Naive B cell (primary cell): ENCODE measurements at places on chromosomes 2 and 18. TPM values are rescaled to one million over a fixed set of nuclear protein-coding genes. Genes with fewer than 3 reads are reported as not detected.

Gene GPR55
- 0.56 TPM for polyA plus RNA-seq

DNA sequence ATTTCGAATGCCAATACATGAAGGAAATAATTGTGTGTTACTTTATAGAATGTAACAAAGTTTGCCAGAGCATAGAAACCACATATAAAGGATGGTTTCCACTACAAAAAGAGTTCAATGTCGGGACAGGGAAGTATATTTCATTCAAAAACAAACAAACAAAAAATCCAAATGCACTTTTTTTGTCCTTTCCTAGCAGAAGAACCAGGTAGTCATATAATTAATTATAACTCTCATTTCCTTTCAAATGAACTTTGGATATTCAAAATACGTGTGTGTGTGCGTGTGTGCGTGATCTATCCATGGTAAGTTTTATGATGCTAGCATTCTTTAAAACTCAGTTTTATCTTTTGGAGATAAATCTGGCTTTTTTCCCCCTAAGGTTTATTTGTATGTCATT lies 8.3 kb downstream of the FN1 start:
- DNase-seq: no peak

GRCh38 chr2:213246497-213247281 lies 37.6 kb upstream of the SPAG16 start:
- peak; percentile 39 for DNase-seq

DNA sequence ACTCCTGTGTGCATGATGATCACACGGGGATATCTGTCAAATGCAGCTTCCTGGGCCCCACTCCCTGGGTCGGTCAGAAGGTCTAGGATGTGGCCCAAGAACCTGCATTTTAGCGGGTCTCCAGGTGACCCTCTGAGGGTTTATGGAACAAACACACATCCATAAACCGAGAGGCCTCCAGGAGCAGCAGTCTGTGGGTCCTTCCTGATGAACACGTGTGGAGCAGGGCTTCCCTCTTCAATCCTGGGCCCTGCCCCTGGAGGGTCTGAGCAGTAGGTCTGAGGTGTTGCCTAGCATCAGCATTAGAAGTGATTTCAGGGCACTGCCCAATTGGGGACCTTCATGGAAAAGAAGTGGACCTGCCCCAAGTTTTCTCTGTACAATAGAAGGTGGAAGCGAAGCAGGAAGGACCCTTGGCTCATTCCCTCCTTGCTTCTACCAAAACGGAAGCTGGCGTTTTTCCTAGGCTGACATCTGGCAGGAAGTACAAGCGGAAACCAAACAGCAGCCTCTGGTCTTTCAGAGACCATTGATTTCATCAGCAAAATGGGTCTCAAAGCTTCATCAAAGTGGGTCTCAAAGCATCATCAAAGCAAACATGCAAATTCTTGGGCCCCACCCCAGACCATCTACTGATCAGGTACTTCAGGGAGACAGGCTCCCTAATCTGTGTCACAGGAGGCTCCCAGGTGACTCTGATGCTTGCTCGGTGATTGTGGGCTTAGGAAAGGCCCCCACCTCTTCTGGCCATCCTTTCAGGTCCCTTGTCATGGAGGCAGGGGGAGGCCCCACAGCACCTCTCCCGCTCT lies 30.7 kb downstream of the INO80C start:
- no peak for DNase-seq

- DNase-seq: no peak
These were observed 31.7 kb downstream of the ONECUT2 start for GRCh38 chr18:57466745-57467409.

Gene DNMT3A
- 10.4 TPM for polyA plus RNA-seq

- peak; percentile 63 for DNase-seq
These were observed 19.2 kb downstream of the POU3F3 start for GRCh38 chr2:104872866-104873688.

DNA sequence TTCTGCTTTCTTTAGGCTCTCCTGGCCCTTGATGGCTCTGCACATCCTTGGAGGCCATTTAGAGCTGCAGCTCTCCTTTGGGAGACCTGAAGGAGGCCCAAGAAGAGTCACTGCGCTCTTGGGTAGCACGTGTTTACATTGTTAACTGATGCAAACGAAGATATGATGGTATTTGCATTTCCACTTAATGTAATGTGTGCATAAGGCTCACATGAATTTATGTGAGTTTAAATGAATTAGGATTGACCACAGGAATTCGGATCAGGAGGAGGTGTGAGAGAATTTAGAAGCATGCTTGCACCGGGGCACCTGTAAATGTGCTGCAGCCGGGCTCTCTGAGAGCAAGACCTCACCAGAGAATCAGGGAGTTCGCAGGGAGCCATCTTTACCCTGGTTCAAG lies 7.5 kb downstream of the SH3RF3 start:
- DNase-seq: no peak

- DNase-seq: no peak
These were observed 106.0 kb upstream of the PKDCC start for GRCh38 chr2:41941831-41942230.

Gene GREB1L
- 0.06 TPM for polyA plus RNA-seq

DNA sequence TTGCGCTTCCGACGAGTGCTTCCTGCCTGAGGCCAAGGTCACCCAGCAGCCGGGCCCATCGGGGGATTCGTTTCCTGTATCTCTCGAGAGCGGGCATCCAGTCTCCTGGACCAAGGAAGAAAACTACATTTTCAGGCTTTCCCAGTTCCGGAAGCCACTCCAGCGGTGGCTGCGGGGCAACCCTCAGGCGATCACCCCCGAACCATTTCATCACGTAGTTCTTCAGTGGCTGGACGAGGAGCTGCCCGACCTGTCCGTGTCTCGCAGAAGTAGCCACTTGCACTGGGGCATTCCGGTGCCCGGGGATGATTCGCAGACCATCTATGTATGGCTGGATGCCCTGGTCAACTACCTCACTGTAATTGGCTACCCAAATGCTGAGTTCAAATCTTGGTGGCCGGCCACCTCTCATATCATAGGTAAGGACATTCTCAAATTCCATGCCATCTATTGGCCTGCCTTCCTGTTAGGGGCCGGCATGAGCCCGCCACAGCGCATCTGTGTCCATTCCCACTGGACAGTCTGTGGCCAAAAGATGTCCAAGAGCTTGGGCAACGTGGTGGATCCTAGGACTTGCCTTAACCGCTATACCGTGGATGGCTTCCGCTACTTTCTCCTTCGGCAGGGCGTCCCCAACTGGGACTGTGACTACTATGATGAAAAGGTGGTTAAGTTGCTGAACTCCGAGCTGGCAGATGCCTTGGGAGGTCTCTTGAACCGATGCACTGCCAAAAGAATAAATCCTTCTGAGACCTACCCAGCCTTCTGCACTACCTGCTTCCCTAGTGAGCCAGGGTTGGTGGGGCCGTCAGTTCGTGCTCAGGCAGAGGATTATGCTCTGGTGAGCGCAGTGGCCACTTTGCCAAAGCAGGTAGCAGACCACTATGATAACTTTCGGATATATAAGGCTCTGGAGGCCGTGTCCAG lies 1.0 kb downstream of the MARS2 start:
- no peak for DNase-seq

Gene GPAT2
- polyA plus RNA-seq: 1.2 TPM

GRCh38 chr2:237870126-237870525 lies 10.7 kb downstream of the RAMP1 start:
- no peak for DNase-seq

DNA sequence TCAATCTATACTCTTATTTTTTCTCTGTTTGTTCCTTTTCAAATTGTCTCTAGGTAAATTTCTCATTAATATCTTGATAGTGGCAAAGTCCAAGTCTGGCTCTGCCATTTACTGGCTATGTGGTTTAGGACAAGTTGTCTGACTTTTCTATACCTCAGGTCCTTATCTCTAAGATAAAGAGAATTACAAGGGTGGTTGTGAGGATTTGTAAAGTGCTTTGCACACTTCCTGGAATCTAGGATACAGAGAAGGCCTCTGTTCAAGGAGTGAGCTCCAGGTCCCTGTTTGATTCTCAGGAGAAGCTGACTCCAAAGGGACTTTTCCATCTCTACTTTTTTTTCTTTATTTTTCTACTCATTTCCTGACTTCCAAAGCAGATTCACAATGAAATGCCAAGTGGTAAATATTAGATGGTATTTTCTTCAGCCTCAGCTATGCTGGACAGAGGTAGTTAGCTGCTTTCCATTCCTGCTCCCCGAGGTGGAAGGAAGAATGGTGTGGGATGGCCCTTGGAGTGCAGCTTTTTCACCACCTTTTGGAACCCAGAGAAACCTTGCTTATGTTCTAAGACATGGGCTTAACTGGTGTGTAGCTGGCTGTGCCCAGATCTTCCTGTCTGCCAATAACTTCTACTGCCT lies 90.5 kb downstream of the GALNT1 start:
- DNase-seq: no peak
